Mesothelial cell of epicardium (in vitro differentiated cells): ENCODE measurements at places on chromosomes 5 and 9.

DNA sequence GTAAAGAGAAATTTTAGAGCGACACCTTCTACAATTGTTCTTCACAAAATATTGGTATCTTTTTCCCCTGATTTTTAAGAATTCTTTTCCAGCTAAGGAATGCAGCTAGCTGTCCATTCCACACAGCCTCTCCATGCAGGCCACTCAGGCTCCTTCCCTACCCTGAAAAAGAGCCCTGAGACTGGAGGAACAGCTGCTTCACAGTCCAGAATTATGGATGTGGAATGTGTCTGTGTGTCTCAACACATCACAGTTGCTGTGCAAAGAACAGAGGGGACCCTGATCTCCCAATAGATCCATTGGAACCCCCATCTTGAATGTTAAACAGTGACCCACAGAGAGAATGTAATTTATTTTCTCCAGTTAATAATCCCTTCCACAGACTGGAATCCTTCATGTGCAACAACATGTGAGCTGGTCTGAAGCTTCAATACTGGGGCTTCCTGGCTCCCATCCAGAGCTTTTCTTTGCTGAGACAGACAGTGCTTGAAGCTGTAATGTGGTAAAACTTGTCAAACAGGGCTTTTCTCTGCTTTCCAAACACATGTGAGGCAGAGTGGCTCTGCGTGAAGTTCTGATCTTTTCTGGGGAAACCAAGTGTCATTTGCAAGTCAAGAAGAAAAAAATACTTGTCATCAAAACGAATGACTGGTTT is 53.3 kb upstream of the SMC5 start:
- peak; percentile 34 for DNase-seq

DNA sequence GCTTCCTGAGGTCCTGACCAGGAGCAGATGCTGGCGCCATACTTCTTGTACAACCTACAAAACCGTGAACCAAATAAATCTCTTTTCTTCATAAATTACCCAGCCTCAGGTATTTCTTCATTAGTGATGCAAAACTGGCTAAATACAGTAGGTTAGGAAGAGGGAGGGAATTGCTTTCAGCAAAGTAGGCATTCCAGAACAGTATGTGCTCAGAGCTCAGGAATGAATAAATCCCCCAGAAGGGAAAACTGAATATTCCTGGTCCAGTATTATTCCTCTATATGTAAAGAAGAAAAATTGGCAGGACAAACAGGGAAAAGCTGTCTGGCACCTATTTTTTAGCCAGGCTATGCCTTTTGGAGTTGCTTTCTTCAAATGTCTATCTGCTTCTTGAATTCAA is 577.1 kb downstream of the PSAT1 start:
- DNase-seq = no peak

DNA sequence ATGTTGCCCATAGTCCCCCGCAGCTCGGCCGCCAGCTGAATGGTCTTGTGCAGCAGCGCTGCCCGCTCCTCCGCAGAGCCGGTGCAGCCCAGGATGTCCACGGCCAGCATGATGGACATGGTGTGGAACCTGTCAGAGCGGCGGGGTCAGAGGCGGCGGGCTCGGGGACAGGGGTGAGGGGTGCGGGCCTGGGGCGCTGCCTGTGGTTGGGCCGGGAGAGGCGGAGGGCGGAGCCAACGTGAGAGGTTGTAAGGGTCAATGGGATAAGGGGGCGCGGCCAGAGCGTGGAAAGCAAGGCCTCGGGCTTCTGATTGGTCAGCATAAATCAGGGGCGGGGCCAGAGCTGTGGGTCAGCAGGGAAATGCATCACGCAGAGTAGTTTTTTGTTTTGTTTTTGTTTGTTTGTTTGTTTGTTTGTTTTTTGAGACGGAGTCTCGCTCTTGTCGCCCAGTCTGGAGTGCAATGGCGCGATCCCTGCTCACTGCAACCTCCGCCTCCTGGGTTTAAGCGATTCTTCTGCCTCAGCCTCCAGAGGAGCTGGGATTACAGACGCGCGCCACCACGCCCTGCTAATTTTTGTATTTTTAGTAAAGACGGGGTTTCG is 6.8 kb upstream of the TOR2A start:
- no peak for DNase-seq

DNA sequence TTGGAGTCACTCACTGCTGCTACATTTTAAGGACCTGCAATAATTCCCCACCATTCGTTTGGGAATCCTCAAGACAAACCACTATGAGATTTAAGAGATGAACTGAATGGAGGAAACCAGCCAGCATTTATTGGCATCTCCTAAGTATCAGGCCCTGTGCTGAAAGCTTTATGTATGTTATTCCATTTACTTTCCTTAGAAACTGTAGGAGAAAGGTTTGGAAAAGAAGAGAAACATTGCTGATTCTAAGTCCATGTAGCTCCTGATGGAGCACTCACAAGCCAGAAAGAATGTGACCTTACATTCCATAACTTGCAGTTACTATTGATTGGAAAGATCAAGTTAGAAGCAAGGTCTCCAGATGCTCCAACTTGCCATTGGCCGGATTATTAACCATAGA is 267.4 kb downstream of the GAS1 start:
- DNase-seq = no peak

DNA sequence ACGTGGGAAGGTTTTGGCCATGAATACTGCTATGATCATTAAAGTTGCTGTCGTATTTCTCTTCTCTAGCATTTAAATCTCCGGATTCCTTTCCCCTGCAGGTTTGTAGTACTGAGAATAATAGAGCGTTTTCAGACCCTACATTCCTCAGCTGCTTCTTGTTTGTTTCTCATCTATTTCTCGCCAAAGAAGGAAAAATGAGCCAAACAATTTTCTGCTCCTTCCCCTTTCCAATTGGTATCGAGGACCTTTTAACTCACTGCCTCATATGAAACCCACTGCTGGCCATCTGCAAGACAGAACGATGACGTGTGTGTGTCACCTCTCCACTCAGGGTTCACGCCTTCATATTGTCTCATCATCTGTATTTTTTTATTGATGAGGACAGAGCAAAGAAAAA is 689.4 kb upstream of the WWC1 start:
- no peak for DNase-seq

- DNase-seq = no peak
Observed at GRCh38 chr9:126058011-126058531, 268.6 kb upstream of the MVB12B start.

DNA sequence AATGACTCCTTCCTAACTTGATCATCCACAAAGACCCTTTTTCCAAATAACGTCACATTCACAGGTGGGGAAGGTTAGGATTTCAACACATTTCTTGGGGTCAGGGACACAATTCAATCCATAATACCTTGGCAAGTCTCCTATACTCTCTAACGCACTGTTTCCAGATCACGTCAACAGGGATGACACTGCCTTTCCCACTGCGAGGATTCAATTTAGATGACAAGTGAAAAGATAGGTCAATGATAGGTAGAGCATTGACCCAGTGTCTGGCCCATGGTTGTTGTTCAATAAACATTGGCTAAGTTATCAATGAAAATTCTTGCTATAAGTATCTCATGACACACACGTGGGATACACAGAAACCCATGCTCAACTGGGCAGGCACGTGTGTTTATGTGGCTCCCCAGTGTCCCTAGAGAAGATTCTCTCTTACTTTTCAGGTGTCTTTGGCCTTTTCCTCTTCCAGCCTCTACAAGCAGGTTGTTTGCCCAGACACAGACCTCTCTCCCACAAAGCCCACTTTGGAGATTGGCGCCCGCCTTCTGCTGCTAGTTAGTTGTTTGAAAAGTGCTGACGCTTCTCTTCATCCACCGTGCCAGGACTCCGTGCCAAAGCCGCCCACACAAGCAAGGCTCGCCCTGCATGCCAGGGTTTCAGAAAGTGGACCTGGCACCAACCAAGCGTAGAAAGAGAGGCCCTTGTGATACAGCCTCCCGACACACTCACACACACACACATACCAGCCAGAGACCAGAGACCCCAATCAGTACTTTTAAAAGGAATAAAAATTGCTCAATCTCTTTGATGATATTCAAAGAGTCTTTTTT is 594.5 kb downstream of the BNC2 start:
- no peak for DNase-seq

DNA sequence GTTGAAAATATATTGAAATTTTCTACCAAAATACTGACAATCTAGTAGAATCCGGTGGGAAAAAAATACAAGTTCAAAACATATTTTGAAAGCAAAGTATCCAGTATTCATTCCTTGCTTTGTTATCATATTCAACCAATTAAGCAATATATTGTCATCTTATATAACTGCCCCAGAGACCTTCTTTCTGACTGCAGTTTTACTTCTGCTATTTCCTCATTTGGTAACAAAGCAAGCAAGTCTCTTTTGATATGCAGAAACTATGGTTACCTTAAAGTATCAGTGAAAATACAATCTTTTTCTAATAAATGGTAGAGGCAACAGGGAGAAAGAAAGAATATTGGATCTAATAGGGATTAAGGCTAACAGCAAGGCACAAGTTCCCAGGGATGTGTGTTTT is 663.7 kb upstream of the MEF2C start:
- DNase-seq = no peak

GRCh38 chr9:120820095-120820494 is 22.6 kb downstream of the PSMD5 start:
- no peak for DNase-seq
